ENCODE measurements at places on chromosomes 2 and 18.

- DNase-seq, result no peak
These were observed 157.4 kb upstream of the RGPD4 start for GRCh38 chr2:107669335-107669734.

GRCh38 chr2:71078624-71079023, 10.2 kb downstream of the NAGK start:
- DNase-seq, result no peak

DNA sequence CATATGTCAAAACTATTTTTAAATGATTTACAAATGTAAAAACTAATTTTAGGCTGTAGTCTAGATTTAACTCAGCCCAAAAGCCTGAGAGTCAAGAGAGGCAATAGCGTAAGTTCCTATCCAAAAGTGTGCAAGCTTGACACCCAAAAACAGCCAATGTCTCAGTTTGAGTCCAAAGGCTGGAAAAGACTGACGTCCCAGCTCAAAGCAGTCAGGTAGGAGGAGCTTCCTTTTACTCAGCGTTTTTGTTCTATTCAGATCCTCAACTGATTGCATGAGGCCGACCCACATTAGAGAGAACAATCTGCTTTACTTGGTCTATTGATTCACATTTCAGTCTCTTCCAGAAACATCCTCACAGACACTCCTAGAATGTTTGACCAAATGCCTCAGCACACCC, 51.8 kb downstream of the MYL12B start:
- DNase-seq, result no peak

GRCh38 chr2:85183076-85183475, 49.9 kb downstream of the TCF7L1 start:
- no peak for DNase-seq

GRCh38 chr18:13584825-13585224, 141.5 kb downstream of the FAM210A start:
- no peak for DNase-seq

GRCh38 chr2:241617431-241618154, 19.4 kb downstream of the THAP4 start:
- DNase-seq, result no peak

DNA sequence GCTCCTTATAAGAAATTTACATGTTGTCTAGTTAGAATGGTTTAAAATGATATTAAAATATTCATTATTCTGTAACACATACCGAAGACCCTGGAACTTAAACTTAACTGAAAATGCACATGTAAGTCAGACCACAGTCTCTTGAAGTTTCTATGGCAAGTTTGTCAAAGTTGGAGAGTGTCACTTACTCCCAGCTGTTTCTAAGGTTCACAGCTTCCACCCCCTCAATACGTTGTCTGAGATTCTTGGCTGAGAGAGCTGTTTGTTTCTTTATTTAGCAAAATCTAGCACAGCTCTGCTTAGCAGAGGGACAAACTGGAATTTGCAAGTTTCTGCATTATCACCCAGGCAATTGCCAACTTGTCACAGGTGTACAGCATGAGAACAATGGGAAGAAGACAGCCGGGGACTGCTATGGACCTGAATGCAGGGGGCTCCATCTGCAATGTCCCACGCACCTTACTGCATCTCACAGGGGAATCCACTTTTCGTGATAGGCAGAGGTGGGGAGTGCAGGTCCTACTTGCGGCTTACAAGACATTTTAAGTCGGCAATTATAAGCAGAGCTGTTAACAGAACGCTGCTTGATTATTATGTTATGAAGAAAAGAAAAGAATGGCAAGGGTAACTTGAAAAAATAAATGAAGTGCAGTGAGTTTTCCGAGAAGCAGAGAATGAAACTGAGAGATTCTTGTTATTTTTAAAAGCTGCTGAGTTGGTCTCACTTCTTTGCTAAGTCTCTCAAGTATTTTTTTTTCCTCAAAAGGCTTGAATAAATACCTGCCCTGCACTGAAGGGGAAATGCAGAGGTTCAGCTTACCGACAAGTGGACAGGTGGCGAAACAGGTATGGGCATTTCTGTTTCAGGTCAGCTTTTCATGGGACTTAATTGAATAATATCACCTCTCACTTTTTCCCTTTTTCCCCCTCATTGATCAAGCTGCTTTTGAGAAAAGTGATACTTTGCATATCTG, 1072.1 kb upstream of the FANCL start:
- DNase-seq, result no peak

DNA sequence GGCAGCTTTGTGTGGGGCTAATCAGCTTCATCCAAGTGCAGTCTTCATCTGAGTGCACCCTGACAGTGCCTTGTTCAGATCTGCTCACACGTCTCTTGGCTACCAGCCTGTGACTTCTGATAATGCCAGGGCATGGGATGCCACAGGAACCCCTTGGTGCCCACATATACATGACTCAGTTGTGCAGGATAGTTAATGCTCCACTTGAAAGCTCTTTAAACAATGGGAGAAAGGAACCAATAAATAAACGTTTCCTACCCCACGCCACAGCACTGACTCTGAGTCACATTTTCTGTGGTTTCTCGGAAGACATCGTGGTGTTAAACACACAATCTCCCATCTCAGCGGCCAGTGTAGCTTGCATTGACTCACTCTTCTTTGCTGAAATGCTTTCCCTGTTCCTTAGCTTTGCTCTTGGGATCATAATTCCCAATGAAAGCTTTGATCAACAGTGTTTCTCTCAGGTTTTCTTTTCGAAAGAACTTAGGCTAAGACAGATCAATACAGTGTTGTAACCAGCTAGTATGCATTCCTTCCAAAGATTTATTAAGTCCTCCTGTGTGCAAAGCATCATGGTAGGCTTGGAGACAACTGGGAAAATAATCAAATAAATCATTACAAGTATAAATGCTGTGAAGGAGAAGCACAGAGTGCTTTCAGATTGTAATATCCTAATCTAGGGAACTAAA, 142.0 kb downstream of the COPS8 start:
- DNase-seq, result no peak

GRCh38 chr2:98713332-98714015, 17.5 kb downstream of the MGAT4A start:
- no peak for DNase-seq

- DNase-seq, result no peak
These were observed 114.2 kb downstream of the SPIRE1 start for GRCh38 chr18:12543697-12544096.

DNA sequence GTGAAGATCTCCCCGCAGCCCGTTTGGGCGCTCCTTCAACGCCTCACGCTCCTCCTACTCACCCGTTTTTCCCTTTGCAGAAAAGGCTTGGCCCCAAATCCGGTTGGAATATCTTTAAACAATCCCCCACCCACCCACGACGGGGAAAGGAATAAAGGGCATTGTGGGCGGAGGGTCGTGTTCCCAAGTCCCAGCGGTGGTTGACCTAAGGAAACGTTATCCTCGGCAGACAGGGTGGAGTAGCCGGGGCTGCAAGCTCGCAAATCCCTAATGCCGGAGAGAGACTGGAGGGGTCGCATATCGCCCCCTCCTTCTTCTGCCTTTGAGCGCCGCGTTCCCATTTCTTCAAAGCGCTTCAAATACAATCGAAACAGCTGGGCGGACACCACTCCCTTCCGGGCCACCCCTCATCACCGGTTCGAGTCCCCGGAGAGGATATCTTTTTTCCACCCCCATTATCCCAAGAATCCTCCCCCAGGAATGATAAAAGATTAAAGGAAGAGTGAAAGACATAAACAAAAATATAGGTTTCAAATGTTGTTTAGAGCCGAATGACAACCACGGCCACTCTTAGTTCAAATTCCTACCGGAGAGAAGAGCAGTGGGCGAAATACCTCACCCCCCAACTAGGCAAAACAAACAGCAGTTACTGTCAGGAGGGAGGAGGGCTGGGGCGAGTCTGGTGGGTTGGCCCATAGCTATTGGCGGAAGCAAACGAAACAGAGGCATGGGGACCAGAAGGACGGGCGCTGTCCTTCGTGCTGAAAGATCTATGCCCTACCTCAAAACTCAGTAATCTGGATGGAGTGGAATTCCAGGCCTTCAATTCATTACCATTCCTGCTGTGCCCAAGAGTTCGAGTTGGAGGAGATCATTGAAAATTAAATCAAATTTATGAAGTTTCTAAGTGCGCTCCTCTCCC, 2.8 kb upstream of the GAD1 start:
- peak; percentile 13 for DNase-seq

- DNase-seq, result no peak
These were observed 22.8 kb downstream of the NFE2L2 start for GRCh38 chr2:177241711-177242120.

DNA sequence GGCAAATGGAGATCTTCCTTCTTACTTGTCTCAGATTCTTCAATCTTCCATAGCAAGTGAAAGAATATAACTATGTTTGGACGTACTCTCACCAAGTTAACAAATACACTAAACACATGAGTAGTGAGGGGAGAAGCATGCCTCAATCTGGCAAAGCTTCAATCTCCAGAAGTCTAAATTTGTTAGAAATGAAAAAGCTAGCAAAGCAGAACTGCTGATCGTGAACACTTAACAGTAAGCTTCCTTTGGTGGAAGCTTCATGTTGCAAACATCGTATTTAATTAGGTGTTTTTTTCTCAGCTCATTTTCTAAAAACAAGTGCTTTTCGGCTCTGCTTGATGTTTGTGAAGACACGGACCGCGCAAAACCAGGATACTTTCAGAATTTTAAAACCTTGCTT, 12.7 kb upstream of the SCN1A start:
- no peak for DNase-seq

- DNase-seq, result no peak
These were observed 33.7 kb downstream of the EHBP1 start for GRCh38 chr2:62738981-62739936.

DNA sequence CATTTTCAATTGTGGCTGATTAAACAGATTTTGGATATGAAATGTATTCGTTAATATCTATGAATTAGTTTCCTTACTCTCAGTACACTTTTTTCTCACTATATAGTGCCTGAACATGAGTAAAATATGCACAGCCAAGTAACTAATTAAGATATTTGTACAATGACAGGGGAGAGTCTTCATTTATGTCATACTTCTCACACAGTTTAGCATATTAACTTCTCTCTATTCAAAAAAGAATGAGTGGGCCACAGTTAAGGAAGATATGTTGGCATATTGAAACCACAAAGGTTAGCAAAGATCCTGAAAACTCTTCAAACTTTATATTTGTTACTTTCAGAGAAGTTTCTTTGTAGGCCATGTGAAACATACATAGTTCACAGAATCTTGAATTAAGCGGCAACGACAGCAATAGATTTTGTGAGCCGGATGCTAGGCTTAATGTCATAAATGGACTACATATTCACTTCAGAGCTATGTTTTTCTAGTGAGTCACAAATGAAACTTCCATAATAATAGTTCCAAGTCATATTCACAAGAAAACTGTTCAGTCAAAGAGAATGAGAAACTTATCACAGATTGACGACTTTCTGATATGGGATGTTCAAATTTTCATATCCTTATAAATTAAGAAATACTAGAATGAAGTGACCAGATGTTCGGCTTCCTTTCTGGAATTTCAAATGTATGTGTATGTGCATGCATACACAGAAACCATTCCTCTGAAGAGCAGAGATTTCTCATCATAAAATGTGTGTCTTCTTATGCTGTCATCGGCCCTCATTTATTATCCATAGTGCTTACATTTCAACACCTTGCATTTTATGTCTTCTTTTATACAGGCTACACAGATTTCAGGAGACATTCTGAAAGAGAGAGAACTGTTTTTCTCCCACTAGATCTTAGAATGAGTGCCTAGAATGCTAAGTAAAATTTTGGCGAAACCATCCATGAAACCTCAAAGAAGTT, 584.0 kb downstream of the SATB2 start:
- no peak for DNase-seq

GRCh38 chr2:27518782-27519113, 22.1 kb downstream of the GCKR start:
- DNase-seq, result no peak

DNA sequence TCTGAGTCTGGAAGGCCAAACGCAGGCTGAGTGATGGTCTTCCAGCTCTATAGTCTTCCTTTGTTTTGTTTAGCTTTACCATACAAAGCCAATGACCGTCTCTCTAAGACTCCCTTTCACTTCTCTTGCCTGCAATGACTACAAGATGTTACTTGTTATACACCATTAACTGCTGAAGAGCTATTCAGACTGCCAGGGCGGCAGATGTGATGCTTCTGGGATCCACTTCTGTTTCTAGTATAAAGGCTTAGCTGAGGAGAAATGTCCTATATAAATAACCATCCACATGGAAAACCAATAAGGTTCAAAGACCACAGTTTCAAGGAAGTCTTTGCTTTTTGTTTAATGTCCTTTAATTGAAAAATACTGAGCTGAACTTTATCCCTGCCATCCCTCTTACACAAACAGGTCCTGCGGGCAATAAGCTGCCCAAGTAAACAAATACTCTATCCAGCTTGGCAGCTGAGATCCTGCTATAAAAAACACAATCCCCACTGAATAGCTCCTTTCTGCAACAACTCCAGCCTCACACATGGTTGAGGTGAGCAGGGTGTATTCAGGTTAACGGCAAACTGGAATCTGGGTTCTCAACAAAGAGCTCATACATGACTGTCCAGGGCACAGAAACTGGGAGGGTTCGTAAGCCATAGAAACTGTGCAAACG, 124.6 kb downstream of the VIT start:
- DNase-seq, result no peak

DNA sequence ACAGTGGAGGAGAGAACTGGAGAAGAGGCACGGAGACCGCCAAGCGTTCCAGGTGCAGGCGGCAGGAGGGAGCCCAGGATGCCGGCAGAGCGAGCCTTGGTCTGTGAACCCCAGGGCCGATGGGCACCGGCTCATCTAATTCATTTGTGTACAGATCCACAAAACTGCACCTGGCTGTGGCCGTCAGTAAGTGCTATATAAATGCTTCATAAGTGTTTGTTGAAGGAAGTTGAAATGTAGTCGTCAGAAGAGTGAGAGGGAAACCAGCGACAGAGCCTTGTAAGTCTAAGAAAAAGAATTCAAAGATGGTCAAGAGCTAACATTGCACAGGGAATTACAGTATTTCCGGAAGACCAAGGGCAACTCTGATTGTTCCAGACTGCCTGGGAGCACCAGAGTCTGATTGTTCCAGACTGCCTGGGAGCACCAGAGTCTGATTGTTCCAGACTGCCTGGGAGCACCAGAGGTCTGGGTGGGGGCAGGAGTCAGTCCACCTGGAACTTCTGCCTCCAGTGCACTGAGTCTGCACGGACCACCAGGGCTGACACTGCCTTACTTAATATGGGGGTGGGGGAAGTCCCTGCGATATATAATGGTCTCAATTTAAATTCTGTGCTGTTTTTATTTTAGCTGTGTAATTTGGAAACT, 112.3 kb downstream of the BCL2 start:
- DNase-seq, result no peak

GRCh38 chr2:237427769-237428506, 14.0 kb upstream of the COL6A3 start:
- peak; percentile 69 for DNase-seq

Data from stimulated activated CD4-positive, alpha-beta T cell treated with anti-CD3 and anti-CD28 coated beads, Interleukin-12 subunit alpha, Interleukin-12 subunit beta, amount 100 ng/mL, for 4 hours (primary cell).